Cardiac ventricle fibroblast (primary cell): ENCODE measurements at places on chromosomes 3 and 15. TPM values are rescaled to one million over a fixed set of nuclear protein-coding genes. Genes with fewer than 3 reads are reported as not detected.

CLDN1 gene
- total RNA-seq = 0.06 TPM in 1 of 2 replicates, not detected in the other

KLHL40 gene
- not detected in 2 replicates for total RNA-seq

LMCD1 gene
- 57.5 and 64.9 TPM in 2 replicates for total RNA-seq

WDR49 gene
- total RNA-seq = not detected in 2 replicates

STRIT1 gene
- total RNA-seq = not detected in 2 replicates

SLC6A11 gene
- total RNA-seq = 0.06 TPM in 1 of 2 replicates, not detected in the other

SPINK8 gene
- not detected in 2 replicates for total RNA-seq

FHIT gene
- total RNA-seq = 1.1 and 2.6 TPM in 2 replicates

HRH1 gene
- total RNA-seq = 13.5 and 13.8 TPM in 2 replicates

CCDC9B gene
- total RNA-seq = 0.44 and 1.3 TPM in 2 replicates

CHL1 gene
- total RNA-seq = 0.12 and 0.15 TPM in 2 replicates

IL5RA gene
- total RNA-seq = not detected in 2 replicates

LMOD3 gene
- not detected in 2 replicates for total RNA-seq

TMEM40 gene
- total RNA-seq = not detected in 2 replicates

SLC28A1 gene
- not detected in 2 replicates for total RNA-seq

RASGRF1 gene
- not detected in 2 replicates for total RNA-seq

TMEM108 gene
- not detected in 2 replicates for total RNA-seq

MSL2 gene
- 15.3 and 28.0 TPM in 2 replicates for total RNA-seq

SPATA12 gene
- total RNA-seq = 0.12 TPM in 1 of 2 replicates, not detected in the other

RETNLB gene
- not detected in 2 replicates for total RNA-seq

WDR93 gene
- total RNA-seq = 0.10 TPM in 1 of 2 replicates, not detected in the other

PSTPIP1 gene
- not detected in 2 replicates for total RNA-seq

HGD gene
- total RNA-seq = 0.62 and 1.0 TPM in 2 replicates

NR2F2 gene
- total RNA-seq = 35.2 and 37.8 TPM in 2 replicates

ABHD2 gene
- total RNA-seq = 32.3 and 46.5 TPM in 2 replicates

RHOV gene
- not detected in 2 replicates for total RNA-seq

COL6A6 gene
- 0.50 and 0.68 TPM in 2 replicates for total RNA-seq

HACL1 gene
- total RNA-seq = 12.2 and 13.7 TPM in 2 replicates

SLC6A20 gene
- not detected in 2 replicates for total RNA-seq

EPHB3 gene
- 2.9 and 3.2 TPM in 2 replicates for total RNA-seq

CCR1 gene
- total RNA-seq = 0.34 TPM in 1 of 2 replicates, not detected in the other

ITIH1 gene
- total RNA-seq = not detected in 2 replicates

CX3CR1 gene
- not detected in 2 replicates for total RNA-seq

GHSR gene
- not detected in 2 replicates for total RNA-seq

ZNF620 gene
- 0.12 and 0.29 TPM in 2 replicates for total RNA-seq

C2CD4A gene
- total RNA-seq = 0.05 and 0.06 TPM in 2 replicates
